ENCODE measurements at places on chromosomes 11 and 22.

- no peaks in the 10 kb centered on the region for H3K4me1 ChIP-seq
- H3K27me3 ChIP-seq = no peaks in the 10 kb centered on the region
- no peak for DNase-seq
- H3K27ac ChIP-seq = no peak overlapping the region
Measured at GRCh38 chr11:77212314-77213007, 84.4 kb downstream of the MYO7A start.

GRCh38 chr22:38834215-38834953 lies 9.4 kb downstream of the NPTXR start:
- no peaks in the 10 kb centered on the region for H3K4me1 ChIP-seq
- H3K36me3 ChIP-seq = no peaks in the 10 kb centered on the region
- no peak overlapping the region for H3K27ac ChIP-seq
- DNase-seq = no peak
- H3K27me3 ChIP-seq = no peaks in the 10 kb centered on the region

DNA sequence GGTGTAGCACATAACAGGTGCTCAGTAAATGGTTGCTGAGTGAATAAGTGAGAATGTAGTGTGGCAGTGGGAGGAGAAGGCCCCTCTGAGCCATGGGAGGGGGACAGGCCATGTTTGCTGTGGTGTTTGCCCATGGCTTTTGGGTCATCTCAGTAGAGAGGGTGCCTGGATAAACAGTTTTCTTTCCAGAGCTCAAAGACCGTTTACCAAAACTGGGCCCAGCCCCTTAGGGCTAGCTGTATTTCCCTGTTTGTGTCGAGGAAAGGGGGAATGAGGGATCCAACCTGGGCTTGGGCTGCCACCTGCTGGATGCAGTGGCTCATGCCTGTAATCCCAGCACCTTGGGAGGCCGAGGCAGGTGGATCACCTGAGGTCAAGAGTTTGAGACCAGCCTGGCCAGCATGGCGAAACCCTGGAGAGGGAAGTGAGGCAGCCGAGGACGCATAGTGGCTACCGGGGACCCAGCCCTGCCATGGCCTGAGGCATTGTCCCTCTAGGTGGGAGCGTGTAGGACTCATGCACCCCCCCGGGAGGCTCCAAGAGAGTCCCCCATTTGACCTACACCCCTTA lies 8.7 kb upstream of the LTO1 start:
- H3K4me1 ChIP-seq = peaks cover 4% of the 10 kb centered on the region
- peaks cover 9% of the 10 kb centered on the region for H3K27me3 ChIP-seq
- H3K4me3 ChIP-seq = no peak overlapping the region
- H3K27ac ChIP-seq = no peak overlapping the region

GRCh38 chr22:41915035-41915785 lies at the start of gene SHISA8:
TSS of gene SHISA8 (minus strand) at chr22:41915074. CDS start at chr22:41914667, 407 bp downstream.
- peak within 1 kb of the TSS; percentile 57 for H3K4me3 ChIP-seq
- no peak within 1 kb of the TSS for H3K27ac ChIP-seq
- peak; percentile 64 for DNase-seq
- H3K36me3 ChIP-seq = no peaks in the 10 kb centered on the region
- peaks cover 96% of the 10 kb centered on the region for H3K27me3 ChIP-seq
- peaks cover 52% of the 10 kb centered on the region for H3K4me1 ChIP-seq

DNA sequence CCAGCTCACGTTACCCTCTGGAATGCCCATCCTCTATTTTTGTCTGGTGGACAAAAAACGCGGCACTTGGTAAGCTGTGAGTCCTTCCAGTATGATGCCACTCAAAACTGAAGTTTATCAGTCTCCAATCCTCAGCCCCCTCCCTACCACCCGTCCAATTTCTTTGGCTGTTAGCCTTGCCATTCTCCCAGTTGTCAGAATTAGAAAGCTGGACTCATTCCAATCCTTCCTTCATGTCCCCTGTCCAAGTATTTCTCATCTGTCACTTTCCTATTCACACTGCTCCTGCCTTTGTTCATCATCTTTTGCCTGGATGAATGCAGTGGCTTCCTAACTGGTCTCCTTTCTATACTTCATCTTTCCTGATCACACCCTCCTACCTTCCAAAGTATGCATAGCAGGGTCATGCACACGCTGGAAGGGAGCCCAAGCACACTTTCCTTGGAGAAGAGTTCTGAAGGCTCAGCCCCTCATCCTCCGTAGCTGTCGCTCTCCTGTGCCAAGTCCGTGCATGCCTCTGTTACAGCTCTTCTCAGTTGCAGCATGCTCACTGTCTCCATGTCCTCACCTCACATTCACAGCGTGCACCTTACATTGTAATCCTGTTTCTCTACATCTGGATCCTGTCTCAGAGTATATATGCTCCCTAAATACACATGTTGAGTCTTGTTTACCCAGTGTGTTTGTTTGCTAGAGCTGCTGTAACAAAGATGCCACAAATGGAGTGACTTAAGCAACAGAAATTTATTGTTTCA lies 19.4 kb downstream of the APLP2 start:
- no peak overlapping the region for H3K4me3 ChIP-seq
- H3K36me3 ChIP-seq = no peaks in the 10 kb centered on the region
- no peak for DNase-seq
- no peak overlapping the region for H3K27ac ChIP-seq

- no peaks in the 10 kb centered on the region for H3K27me3 ChIP-seq
- H3K4me3 ChIP-seq = no peak overlapping the region
- H3K27ac ChIP-seq = no peak overlapping the region
- no peaks in the 10 kb centered on the region for H3K36me3 ChIP-seq
- H3K4me1 ChIP-seq = no peaks in the 10 kb centered on the region
Measured at GRCh38 chr11:117605331-117605730, 191.7 kb downstream of the DSCAML1 start.

- no peak overlapping the region for H3K4me3 ChIP-seq
- peak overlapping the region; percentile 57 for H3K27ac ChIP-seq
- H3K4me1 ChIP-seq = peaks cover 12% of the 10 kb centered on the region
- H3K27me3 ChIP-seq = no peaks in the 10 kb centered on the region
- no peaks in the 10 kb centered on the region for H3K36me3 ChIP-seq
- DNase-seq = no peak
Measured at GRCh38 chr11:96114178-96115064, 190.5 kb upstream of the MTMR2 start.

DNA sequence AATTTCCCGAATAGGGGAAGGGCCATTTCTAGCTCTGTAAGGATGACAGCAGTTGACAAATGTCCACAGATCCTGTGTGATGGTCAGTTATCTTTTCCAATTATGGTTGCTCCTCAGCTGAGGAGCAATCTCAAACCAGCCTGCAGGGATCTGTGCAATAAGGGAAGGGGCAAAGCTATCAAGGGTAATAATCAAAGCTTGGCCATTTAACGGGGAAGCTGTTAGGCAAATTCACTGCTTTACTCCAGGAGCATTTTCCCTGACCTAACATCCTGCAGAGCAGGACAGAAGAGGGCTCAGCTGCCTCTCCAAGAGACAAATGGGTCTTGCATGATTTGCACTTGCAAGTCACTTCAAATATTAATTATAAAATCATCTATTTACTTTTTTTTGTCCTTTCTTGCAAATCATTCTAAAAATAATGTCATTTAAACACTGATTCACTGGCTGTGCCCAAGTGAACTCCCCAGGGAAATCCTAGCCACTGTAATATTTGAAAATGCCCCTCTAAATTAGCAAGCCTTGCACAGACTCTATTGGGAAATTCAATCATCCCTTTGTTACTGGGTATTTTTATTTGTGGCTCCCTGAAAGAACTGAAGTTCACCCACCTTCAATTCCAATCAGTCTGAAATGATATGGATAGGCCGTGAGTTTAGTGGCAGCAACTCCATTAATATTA lies 1256.7 kb downstream of the LRRC4C start:
- no peaks in the 10 kb centered on the region for H3K4me1 ChIP-seq
- H3K4me3 ChIP-seq = no peak overlapping the region
- no peaks in the 10 kb centered on the region for H3K27me3 ChIP-seq
- no peak overlapping the region for H3K27ac ChIP-seq
- no peaks in the 10 kb centered on the region for H3K36me3 ChIP-seq

- H3K27ac ChIP-seq = no peak overlapping the region
- H3K4me1 ChIP-seq = no peaks in the 10 kb centered on the region
- H3K4me3 ChIP-seq = no peak overlapping the region
- no peaks in the 10 kb centered on the region for H3K27me3 ChIP-seq
Measured at GRCh38 chr11:58546841-58547240, 28.8 kb downstream of the LPXN start.

DNA sequence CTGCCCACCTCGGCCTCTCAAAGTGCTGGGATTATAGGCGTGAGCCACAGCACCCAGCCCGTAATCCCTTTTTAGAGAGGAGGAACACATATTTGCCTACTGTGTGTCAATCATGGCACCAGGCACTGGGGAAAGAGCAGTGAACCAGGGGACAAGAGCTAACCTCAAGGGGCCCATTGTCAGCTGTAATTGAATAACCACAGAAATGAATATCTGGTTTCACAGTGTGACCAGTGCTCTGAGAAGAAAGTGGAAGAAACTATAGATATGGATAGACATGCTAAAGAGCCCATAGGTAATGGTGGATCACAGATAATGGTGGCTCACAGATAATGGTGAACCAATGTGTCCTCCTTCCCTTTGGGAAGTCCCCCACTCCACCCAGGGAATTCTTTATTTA lies 8.6 kb upstream of the KCTD14 start:
- DNase-seq = no peak
- H3K36me3 ChIP-seq = no peaks in the 10 kb centered on the region
- H3K4me1 ChIP-seq = peaks cover 7% of the 10 kb centered on the region
- H3K27ac ChIP-seq = no peak overlapping the region
- H3K4me3 ChIP-seq = no peak overlapping the region

GRCh38 chr11:96447208-96448110 lies 57.6 kb downstream of the JRKL start:
- no peak overlapping the region for H3K27ac ChIP-seq
- no peaks in the 10 kb centered on the region for H3K4me1 ChIP-seq
- no peak overlapping the region for H3K4me3 ChIP-seq
- no peak for DNase-seq
- H3K36me3 ChIP-seq = no peaks in the 10 kb centered on the region

- peak; percentile 34 for DNase-seq
- no peaks in the 10 kb centered on the region for H3K27me3 ChIP-seq
- peaks cover 48% of the 10 kb centered on the region for H3K4me1 ChIP-seq
Measured at GRCh38 chr11:130070846-130071200, 1.1 kb downstream of the APLP2 start.

- no peaks in the 10 kb centered on the region for H3K27me3 ChIP-seq
- DNase-seq = no peak
- no peaks in the 10 kb centered on the region for H3K4me1 ChIP-seq
- H3K4me3 ChIP-seq = no peak overlapping the region
Measured at GRCh38 chr11:84089072-84090057, 803.2 kb upstream of the CCDC90B start.

DNA sequence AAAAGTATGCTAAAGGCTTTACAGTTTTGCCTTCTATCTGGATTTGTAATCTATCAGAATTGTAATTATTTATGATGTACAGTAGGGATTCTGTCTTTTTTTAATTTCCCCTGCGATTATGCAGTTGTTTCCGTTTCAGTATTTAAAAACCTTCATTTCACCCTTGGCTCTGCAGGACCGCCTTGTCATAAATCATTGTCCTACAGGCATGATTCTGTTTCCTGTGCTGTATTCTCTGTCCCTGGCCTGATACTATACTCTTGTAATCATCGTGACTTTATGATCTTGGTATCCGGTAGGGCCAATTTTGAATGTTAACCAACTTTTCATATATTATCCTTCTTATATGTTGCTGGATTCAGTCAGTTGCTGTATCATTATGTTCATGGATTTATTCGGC lies 151.7 kb downstream of the ATXN10 start:
- H3K4me3 ChIP-seq = no peak overlapping the region
- H3K36me3 ChIP-seq = no peaks in the 10 kb centered on the region
- DNase-seq = no peak
- no peaks in the 10 kb centered on the region for H3K27me3 ChIP-seq
- H3K27ac ChIP-seq = no peak overlapping the region

DNA sequence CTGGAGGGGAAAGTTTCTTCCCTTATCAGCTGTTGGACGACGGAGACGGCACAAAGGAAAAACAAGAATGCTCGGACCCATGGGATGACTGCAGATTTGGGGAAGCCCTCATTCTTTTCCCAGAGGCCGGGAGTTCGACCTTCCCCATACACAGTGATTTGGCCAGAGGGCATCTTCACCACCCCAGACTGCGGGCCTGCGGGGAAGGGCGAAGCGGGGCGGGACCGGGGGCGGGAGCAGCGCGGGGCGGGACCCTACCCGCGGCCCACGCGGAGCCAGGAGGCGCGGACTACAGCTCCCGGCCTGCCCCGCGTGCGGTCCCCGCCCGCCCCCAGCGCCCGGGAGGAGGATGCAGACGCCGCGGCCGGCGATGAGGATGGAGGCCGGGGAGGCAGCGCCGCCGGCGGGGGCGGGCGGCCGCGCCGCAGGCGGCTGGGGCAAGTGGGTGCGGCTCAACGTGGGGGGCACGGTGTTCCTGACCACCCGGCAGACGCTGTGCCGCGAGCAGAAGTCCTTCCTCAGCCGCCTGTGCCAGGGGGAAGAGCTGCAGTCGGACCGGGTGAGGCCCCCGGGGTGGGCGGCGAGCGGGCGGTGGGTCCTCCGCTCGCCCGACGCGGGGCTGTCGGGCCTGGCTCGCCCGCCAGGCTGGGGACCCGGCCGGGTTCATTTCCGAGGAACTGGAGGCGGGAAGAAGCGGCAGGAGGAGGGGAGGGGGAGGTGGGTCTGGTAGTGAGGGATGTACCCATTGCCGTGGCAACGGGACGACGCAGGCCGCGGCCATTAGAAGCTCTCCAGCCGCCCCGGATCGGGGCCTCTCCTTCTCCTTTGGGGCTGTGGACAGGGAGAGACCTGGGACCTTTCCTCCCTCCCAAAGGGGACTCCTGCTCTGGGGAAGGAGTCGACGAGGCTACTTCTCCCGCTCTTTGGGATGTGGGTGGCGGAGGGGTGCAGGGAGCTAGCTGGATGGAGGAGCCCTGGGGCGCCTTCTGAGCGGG lies at the start of gene KCTD17:
TSS of gene KCTD17 (plus strand) at position 352 of the 995 bp plus-strand sequence. CDS start at position 371, 19 bp downstream.
- H3K36me3 ChIP-seq = no peaks in the 10 kb centered on the region
- no peaks in the 10 kb centered on the region for H3K27me3 ChIP-seq
- peak within 1 kb of the TSS; percentile 82 for H3K27ac ChIP-seq
- peaks cover 36% of the 10 kb centered on the region for H3K4me1 ChIP-seq
- DNase-seq = peak; percentile 86
- peak within 1 kb of the TSS; percentile 81 for H3K4me3 ChIP-seq

DNA sequence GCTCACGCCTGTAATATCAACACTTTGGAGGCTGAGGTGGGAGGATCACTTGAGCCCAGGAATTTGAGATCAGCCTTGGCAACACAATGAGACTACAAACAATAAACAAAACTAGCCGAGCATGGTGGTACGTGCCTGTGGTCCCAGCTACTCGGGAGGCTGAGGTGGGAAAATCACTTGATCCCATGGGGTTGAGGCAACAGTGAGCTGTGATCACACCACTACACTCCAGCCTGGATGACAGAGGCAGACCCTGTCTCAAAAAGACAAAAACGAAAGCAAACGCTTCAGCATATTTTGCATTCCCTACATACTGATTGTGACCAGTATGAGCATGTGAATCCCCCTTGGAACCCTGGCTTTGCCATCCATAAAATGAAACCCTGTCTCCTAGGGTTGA lies 33.9 kb upstream of the MN1 start:
- no peaks in the 10 kb centered on the region for H3K4me1 ChIP-seq
- DNase-seq = no peak
- no peaks in the 10 kb centered on the region for H3K36me3 ChIP-seq
- H3K27me3 ChIP-seq = no peaks in the 10 kb centered on the region

DNA sequence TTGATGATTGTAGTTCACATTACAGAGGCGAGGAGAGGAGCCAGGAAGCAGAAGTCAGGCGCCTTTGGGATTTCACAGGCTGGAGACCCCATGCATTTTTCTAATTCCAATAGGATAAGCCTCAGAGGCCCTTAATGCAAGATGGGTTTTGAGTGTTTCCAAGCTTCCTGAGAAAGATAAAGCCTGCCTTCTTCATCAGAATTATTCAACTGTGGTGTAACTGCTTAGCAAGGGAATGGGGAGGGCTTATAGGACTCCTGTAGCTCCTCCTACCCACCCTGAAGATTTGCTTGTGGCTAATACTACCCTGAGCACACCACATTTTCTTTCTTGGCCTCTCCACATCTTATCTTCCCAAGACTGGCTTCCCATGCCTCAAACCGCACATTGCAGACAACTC lies 151.1 kb upstream of the ISX start:
- H3K27me3 ChIP-seq = peaks cover 4% of the 10 kb centered on the region
- H3K36me3 ChIP-seq = no peaks in the 10 kb centered on the region
- H3K27ac ChIP-seq = no peak overlapping the region
- no peak overlapping the region for H3K4me3 ChIP-seq

Measured in transverse colon (tissue), 4 donors.